ENCODE measurements at places on chromosomes 3 and 15.

DNA sequence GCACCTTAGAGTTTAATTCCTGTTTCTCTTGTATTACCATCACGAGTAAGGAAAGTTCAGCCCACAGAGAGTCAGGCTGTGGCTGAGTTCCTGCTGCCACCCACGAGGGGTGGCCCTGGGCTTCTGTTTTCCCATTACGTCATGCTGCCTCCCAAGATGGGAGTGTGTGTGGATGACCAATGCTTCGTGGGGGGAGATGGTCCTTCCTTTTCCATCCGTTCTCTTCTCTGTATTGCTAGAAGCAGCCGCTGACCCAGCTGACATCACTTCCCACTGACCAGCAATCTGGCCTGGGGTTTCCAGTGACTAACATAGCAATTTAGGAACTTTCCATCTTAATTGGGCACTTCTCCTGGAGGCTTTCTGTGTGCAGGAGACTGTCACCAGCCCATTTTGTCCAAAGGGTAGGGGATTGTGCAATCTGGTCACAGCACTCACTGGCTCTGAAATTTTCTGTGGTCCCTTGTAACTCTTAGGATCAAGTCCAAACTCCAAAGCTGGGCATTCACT lies 9.3 kb downstream of the IRAK2 start:
- DNase-seq, result peak; percentile 81

GRCh38 chr3:152646004-152646403 lies 188.9 kb upstream of the P2RY1 start:
- DNase-seq, result no peak

DNA sequence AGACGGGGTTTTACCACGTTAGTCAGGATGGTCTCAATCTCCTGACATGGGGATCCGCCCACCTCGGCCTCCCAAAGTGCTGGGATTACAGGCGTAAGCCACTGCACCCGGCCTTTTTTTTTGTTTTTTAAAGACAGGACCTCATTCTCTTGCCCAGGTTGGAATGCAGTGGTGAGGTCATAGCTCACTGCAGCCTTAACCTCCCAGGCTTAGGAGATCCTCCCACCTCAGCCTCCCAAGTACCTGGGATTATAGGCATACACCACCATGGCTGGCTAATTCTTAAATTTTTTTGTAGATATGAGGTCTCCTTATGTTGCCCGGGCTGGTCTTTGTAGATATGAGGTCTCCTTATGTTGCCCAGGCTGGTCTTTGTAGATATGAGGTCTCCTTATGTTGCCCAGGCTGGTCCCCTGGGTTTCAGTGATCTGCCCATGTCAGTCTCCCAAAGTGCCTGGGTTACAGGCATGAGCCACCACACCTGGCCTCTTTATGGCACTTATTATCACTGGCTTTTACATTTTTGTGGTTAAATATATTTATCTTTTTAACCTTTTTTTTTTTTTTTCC lies 82.3 kb upstream of the RNU6-1 start:
- DNase-seq, result no peak

- no peak for DNase-seq
Measured at GRCh38 chr3:134367869-134368750, 6.1 kb downstream of the AMOTL2 start.

GRCh38 chr15:90035095-90035839 lies 34.1 kb downstream of the ZNF710 start:
- peak; percentile 70 for DNase-seq

DNA sequence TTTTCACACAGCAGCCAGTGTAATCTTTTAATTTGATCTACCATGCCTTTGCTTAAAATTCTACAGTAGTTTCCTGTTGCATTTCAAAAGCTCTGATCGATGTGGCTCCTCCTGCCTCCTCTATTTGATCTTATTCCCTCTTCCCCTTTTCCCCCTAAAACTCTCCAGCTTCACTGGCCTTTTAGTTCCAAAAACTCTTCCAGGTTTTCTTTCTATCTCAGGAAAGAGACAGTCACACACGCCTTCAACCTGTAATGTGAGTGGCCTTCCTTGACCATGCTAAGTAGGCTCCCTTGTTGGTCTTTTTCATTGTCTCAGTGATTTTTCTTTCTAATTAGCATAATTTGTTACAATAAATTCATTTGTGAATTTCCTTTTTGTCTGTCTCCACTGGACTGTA lies 985 bp downstream of the TEX9 start:
- DNase-seq, result no peak

- no peak for DNase-seq
Measured at GRCh38 chr15:87732976-87733375, 523.6 kb downstream of the NTRK3 start.

DNA sequence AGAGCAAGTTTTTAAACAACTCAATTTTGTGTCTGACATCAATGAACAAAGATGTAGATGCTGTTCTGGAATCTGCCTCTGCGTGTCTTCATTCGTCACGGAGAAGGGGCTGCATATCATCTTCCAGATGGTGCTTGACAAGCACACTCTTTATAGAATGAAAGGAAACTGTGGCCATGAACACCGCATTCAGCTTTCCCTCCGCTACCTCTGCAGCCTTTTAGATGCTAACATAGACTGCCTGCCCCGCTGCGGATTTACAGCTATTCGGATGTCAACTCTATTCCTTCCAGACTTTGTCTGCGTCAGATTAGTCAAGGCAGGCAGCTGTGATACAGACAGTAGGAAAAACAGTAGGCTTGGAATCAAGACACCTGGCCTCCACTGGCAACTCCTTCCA lies 232.9 kb downstream of the TJP1 start:
- no peak for DNase-seq

GRCh38 chr15:96053781-96054428 lies 276.6 kb upstream of the NR2F2 start:
- DNase-seq, result no peak

DNA sequence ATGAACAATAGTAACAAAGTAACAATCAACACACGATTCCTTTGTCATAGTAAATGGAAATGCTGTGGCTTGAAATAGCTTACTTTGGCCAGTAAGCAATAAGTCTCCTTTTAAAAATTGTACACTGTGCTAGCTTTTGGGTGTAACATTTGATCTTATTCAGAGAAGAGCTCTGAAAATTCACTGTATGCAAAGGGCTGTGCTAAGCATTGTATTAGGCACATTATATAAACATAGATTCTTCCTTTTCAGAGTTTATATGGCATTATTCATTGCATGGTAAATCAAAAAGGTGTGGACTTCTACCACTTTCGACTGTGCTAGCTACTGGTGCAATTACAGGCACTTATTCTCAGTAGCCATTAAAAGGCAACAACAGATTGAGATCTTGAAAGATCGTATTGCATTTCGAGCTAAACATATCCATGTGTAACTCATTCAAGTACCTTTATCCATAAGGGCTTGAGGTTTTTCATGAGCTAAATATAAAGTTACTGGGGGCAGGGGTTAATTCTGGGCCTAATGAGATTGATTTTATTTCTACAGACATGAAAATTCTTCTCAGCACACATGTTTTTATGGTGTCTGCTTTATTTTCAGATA lies 246.8 kb downstream of the NR1D2 start:
- DNase-seq, result no peak

GRCh38 chr3:15347063-15347736 lies 14.8 kb upstream of the SH3BP5 start:
- no peak for DNase-seq

- DNase-seq, result peak; percentile 89
Measured at GRCh38 chr15:65054333-65055200, 9.4 kb downstream of the SLC51B start.

GRCh38 chr15:87746333-87746732 lies 510.2 kb downstream of the NTRK3 start:
- DNase-seq, result no peak

GRCh38 chr15:101139986-101140696 lies 111.7 kb downstream of the CHSY1 start:
- DNase-seq, result no peak

- DNase-seq, result no peak
Measured at GRCh38 chr3:166685246-166685645, 694.9 kb downstream of the ZBBX start.

GRCh38 chr15:38425269-38425668 lies 28.7 kb upstream of the FAM98B start:
- no peak for DNase-seq

GRCh38 chr3:21729888-21730459 lies 21.0 kb downstream of the ZNF385D start:
- DNase-seq, result no peak

Measured in Ammon's horn (tissue), 1 donor.